Astrocyte (in vitro differentiated cells and primary cell): ENCODE measurements at places on chromosomes 11 and 22. TPM values are rescaled to one million over a fixed set of nuclear protein-coding genes. Genes with fewer than 3 reads are reported as not detected.

The COA4 gene
- total RNA-seq = 55.9 and 59.0 TPM in 2 replicates

The KCNQ1 gene
- total RNA-seq = 0.31 TPM in 1 of 2 replicates, not detected in the other

DNA sequence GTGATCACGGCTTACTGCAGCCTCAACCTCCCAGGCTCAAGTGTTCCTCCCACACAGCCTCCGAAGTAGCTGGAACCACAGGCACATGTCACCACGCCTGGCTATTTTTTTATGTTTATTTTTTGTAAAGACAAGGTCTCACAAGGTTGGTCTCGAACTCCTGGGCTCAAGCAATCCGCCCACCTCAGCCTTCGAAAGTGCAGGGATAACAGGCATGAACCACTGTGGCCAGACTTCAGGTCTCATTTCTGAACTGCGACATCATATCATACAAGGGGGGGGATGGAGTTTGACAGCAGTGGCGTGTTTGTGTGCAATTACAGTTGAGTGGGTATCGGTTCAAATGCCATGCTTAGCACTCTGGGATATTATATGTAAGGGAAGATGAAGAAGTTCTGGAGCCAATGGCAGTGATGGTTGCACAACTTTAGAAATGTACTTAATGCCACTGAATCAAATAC, 6.9 kb downstream of the NAALADL1 start:
- no peak for DNase-seq

DNA sequence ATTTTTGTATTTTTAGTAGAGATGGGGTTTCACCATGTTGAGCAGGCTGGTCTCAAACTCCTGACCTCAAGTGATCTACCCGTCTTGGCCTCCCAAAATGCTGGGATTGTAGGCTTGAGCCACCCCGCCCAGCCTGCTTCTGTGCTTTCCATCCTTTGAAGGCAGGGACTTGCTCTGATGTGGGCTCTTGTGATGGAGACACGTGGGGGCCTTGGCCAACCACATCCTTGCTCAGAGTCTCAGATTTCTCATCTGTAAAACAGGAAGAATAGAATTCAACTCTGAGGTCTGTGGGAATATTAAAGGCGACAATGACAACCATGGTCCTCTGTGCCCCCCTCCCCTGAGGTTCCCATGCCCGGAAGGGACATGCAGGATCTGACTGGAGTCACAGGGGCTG, 3.8 kb upstream of the GGA1 start:
- no peak for DNase-seq

GRCh38 chr11:12677131-12677530, 2.9 kb downstream of the TEAD1 start:
- DNase-seq = no peak

DNA sequence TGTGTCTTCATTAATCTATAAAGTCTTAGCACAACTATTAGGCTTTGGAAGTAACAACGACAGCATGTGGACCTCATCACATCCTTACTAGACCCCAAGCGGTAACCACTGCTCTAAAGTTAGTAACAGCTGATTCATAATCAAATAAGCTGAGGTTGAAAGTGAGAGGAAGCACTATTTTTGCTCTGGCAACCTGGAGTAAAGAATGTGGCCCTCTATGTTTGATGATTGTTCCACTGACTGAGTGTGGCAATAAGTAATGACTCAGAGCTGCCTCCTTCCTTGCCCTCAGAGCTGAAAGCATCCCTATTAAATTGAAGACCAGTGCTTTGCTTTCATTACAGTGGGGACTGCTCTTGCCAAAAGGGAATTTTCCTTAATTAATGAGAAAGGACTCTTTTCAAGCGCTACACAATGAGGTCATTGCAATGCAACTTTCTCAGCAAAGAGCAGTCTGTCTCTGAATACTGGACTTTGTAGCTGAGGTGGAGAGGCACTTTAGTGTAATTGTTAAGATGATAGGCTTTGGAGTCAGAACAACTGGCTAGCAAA, 906.1 kb upstream of the RAG2 start:
- DNase-seq = peak; percentile 98
